ENCODE measurements at places on chromosomes 12 and 14.
A peak's percentile ranks its signal among the peaks of the same experiment; 100 is the strongest.

DNA sequence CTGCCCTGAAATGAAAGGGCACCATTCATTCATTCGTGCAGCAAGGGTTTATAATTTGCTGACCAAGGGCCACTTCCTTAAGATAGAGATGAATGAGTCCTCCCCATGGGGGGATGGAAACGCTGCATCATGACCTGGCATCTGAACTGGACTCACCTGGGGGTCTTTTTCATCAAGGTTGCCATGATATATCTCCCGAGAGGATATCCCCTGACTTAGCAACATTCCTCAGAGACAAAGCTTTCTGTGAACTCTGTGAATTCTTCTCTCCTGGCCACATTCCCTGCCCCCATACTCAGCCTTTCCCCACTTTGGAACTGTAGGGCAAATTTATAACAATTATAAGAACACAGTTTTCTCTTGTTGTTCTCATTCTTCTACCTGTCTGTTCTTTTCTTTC lies 30.8 kb downstream of the SRRM4 start:
- no peak for DNase-seq

DNA sequence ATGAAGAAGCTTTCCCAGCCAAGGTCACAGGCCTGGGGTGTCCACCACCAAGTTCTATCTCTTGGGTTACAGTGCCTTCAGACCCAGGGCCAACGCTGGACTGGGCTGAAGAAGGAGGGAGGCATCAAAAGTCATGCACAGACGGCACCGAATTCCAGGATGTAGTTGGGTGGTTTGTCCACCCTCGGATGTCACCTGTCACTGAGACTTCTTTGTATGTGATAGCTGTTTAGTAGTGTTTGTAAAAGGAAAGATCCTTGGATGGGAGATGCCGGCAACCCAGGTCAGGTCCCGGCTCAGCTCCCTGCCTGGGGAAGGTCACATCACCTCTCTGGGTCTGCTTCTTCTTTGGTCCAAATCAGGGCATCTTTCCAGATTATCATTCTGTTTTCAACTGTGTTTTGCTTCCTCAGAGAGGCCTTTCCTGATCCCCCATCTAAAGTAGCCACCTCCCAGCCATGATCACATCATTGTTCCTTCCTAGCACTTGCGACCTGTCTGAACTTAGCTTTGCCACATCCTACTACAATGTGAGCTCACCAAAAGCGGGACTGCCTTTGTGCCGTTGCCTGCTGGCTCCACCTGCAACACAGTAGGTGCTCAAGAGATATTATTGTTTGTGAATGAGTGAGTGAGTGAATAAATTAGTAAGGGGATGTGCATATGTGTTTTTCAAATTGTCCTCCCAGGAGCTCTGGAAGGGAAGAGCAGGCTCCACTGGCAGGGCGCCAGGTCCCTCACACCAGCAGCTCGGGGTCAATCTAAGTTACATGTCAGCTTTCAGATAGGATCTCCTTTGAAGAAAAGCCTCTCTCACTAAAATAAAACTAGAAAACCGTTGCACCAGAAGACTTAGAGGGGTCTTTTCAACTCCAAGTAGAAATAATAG lies 2.1 kb downstream of the TSPAN11 start:
- DNase-seq: no peak

DNA sequence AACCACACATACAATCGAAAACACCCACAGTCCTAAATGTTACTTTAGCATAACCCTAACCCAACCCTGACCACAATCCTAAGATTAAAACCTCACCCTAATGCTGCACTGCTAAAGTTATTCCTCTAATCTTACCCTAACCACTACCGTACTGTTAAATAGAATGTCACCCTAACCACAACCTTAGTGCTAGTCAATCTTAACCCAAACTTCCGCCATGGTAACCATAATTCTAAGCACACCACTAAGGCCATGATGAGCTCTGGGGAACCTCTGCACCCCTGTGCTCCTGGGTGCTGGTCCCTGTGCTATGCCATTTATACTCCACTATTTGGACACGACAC lies 38.0 kb downstream of the LTBP2 start:
- DNase-seq: peak; percentile 16

DNA sequence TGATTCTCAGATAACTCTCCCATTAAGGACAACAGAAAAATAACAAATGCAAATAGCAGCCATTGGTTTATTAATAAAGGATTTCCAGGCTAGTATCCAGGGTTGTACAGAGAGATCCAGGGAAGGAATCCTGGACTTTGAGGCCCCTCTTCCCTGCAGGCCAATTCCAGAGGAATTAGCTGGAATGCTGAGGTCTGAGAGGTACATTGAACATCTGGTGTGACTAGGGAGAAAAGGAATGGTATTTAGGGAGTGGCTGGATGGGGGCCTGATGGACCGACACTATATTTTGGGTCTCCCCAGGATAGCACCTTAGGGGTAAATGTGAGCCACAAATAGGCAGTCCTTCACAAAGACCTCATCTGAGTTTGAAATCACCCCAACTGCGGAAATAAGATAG lies 924.5 kb downstream of the AACS start:
- no peak for DNase-seq

- no peak for DNase-seq
Observed at GRCh38 chr12:96347130-96347699, 53.0 kb downstream of the CDK17 start.

DNA sequence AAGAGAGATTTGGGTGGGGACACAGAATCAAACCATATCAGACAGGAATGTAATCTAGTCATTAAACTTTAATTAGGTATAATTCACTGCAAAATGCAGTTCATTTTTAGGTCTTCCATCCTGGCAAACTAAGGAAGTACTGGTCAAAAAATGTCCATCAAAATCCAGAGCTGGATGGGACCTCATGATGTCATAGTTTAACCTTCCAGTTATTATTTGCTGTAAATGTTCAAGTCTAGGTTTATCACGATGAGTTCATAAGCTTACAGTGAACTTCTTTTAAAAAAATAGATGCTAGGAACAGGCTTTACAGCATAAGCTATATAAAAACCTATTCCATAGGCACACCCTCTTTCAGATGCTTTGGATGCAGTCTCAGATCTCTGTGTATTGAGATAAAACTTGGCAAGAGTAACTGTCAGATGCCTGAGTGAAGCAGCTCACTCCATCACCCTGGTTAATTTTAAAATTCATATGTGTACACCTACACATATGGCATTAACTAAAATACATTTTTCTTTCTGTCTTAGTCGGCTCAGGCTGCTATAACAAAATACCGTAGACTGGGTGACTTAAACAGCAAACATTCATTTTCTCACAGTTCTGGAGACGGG lies 7.9 kb downstream of the SSPN start:
- no peak for DNase-seq

DNA sequence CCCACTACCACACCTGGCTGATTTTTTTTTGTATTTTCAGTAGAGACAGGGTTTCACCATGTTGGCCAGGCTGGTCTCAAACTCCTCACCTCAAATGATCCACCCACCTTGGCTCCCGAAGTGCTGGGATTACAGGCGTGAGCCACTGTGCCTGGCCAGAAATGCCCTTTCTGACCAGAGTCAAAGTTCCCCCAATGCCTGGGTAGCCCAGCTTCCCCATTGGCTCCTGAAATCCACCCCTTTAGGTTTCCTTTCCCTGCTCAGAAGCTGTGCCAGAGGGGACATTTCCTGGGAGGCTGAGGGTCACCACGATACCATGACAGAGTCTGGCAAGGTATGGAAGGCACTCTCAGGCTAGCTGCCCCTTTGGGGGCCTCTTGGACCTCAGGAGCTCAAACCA lies 3.5 kb downstream of the GSTZ1 start:
- no peak for DNase-seq

Data from hematopoietic multipotent progenitor cell treated with erythropoietin and hydrocortisone succinate and interleukin-3 and kit ligand, for 6 days (in vitro differentiated cells).